ENCODE measurements at places on chromosomes 12 and 14.

GRCh38 chr12:104006929-104007328 lies 41.3 kb downstream of the TDG start:
- no peak for DNase-seq

GRCh38 chr14:37566811-37567371 lies 28.2 kb downstream of the FOXA1 start:
- DNase-seq: peak; percentile 27

GRCh38 chr12:98465505-98465904 lies 49.9 kb upstream of the TMPO start:
- no peak for DNase-seq

- DNase-seq: no peak
Observed at GRCh38 chr12:2068653-2069052, 15.9 kb downstream of the CACNA1C start.

DNA sequence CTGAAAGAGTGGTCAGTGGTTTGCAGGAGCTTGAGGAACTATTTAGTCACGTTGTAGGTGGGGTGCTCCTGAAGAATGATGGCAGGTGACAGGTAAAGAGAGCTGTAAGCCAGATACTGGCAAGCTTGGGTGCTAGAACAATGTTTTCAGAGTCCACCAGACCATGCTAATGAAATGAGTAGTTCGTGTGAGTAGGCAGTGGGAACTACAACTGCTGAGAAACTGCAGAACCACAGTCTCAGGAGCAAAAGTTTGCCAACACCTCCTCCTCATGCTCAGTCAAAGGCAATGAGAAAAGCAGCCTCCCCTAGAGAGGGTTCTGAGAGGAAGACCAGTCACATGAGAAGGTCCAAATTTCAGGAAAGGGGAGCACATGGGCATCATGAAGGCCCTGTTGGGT lies 91.3 kb downstream of the PRKD1 start:
- DNase-seq: no peak

Measured in SW 1271 (cell line).